ENCODE measurements at places on chromosomes 1 and 21.

DNA sequence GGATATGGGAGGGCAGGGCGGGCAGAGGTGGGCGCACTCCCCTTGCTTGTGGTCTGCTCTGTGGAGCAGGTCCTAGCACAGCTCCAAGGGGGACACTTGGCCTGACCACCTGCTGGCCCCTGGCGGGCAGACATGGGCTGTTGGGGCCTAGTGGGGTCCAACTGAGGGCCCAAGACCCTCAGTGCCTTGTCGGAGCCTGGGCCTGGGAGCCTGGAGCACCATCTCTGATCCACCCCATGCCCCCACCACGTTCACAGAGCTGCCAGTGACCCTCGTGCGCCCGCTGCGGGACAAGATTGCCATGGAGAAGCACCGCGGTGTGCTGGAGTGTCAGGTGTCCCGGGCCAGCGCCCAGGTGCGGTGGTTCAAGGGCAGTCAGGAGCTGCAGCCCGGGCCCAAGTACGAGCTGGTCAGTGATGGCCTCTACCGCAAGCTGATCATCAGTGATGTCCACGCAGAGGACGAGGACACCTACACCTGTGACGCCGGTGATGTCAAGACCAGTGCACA lies 70.6 kb downstream of the OBSCN start:
- DNase-seq: no peak

DNA sequence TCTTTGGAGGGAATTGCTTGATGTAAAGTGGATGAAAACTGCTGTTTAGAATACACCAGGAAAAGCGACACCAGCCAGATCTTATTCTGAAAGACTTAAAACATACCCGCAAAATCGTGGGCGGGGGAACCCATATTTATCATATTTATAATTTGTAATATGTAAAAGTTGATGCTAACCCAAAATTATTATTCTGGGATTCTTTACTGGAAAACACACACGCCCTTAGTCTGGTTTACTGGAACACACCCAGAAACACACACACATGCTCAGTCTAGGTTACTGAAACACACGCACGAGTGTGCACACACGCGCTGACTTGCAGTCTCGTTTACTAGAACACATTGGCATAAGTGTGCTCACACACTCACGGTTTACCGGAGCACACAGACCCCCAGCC lies 32.5 kb downstream of the ATP5PO start:
- DNase-seq: no peak

- DNase-seq: no peak
Observed at GRCh38 chr1:8077602-8078001, 51.5 kb upstream of the ERRFI1 start.

- no peak for DNase-seq
Observed at GRCh38 chr1:69246710-69247109, 321.0 kb upstream of the LRRC7 start.

- no peak for DNase-seq
Observed at GRCh38 chr1:45335855-45336324, 4.1 kb upstream of the TOE1 start.

DNA sequence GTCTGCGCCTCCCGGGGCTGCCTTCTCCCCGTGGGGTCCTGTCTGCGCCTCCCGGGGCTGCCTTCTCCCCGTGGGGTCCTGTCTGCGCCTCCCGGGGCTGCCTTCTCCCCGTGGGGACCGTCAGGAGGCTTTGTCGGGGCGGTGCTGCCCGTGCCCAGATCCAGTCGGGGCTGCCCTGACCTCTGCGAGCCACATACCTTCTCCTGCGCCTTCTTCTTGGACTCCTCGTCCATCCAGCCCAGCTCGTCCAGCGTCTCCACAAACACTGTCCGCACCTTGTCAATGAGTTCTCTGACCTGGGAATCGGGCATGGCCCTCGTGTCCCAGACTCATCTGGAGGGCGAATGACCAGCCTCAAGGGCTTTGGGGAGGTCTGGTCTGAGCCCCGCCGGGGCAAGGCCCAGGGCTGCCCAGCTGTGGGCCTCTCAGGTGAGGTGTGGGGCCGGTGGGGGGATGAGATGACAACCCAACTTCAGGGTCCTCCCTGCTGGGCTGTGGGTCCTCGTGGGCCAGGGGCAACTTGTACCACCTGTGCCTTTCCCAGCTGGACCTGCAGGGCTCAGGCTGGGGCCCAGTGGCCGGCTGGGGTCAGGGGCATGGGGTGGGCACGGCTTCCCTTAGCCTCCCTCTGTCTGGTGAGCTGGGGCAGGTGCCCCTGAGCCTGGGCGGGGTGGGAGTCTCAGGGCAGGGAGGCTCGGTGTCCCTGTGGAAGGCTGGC lies 9.4 kb downstream of the PRXL2B start:
- no peak for DNase-seq

DNA sequence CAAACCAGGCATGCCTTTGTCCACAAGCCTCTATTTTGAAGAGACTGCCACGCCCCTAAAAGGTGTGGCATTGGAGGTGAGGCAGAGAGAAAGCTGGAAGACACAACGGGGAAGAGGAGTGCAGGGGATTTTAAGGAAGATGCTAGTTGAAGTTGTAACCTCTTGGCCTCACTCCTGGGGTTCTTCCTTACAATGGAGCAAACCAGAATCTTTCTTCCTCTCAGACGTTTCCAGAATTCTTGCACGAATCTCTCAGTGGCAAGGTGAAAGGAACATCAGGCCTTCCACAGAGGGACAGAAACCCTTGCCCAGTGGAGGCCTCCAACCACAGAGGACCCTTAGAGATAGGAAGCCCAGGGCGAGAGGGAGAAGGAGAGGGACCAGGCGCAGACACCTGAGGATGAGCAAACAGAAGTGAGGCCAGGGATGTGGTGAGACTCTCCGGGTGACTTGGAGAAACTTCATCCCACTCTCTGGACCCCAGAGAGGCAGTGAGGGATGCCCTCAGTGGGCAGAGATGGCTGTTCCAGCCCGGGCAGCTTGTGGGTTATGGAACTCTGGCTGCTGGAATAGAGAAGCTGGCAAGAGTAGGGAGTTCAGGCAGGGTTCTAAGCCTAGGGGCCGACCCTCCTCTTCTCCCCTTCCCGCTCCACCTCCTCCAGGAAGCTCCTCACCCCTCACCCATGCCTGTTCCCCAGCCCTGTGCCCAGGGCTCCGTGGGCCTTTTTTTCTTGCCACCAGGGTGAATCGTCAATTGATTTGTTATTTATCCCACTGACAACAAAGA lies 136.8 kb upstream of the RUNX3 start:
- DNase-seq: no peak

DNA sequence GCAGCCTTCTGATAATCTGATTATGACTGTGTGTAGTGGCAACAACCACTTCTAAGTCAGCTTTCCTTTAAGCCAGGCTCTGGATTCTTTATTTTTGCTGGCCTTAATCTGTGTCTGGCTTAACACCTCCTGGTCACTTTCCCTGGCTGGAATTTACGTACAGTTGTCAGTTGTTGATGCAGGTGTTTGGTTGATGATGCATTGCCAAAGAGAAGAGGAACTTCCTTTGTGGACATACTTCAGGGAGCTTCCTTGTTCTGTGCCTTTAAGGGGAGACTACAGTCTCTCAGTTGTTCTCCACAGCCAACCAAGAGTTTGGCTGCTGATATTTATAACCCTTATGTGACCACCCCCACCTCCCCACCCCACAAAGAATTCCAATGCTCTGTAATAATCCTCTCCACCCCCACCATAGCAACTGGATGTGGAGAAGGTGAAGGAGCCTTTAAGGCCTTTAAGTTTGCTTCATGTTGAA lies 96.0 kb upstream of the BMP8A start:
- no peak for DNase-seq

- DNase-seq: no peak
Observed at GRCh38 chr1:200217703-200218102, 190.2 kb downstream of the NR5A2 start.

GRCh38 chr1:213381572-213382084 lies 330.6 kb downstream of the RPS6KC1 start:
- DNase-seq: no peak

GRCh38 chr21:45551316-45551715 lies 9.1 kb upstream of the SLC19A1 start:
- peak; percentile 64 for DNase-seq

- DNase-seq: peak; percentile 32
Observed at GRCh38 chr1:5975133-5975880, 16.9 kb downstream of the NPHP4 start.

- no peak for DNase-seq
Observed at GRCh38 chr1:209318181-209319056, 265.1 kb upstream of the CAMK1G start.

GRCh38 chr1:209652873-209653401 lies 712 bp upstream of the LAMB3 start:
- DNase-seq: peak; percentile 47

- no peak for DNase-seq
Observed at GRCh38 chr1:224014330-224014649, 99.6 kb upstream of the FBXO28 start.

DNA sequence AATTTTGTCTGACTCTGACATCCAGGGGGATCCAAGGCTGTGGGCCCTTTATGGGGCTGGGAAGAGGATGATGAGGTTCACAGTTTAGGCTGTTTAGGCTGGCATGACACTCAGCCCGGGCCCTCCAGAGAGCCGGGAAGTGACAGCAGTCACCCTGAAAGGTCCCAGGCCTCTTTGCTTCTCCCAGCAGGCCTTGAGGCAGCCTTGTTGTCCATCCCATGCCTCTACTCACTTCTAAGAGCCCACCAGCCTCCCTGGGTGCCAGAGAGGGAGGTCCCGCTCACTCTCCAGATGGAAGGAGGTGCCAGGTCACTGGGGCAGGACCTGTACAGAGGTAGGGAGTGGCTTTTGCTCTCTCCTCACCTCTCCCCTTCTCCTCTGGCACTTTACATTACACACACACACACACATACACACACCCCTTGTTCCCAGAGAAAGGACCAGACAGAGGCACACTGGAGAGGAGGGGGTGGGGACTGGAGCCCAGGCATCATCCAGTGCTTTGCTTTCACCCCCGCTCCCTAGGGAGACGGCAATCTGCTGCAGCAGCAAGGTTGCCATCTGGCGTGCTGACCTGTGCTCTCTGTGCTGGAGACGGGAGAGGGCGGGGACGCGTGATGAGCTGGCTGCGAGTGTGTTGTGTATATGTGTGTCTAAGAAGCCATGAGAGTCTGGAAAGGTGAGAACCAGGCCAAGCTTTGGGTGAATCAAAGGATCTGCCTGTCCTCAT lies 4.6 kb downstream of the KLHDC8A start:
- no peak for DNase-seq

- DNase-seq: no peak
Observed at GRCh38 chr1:219088778-219089557, 84.7 kb upstream of the LYPLAL1 start.

GRCh38 chr21:37039411-37040075 lies 33.0 kb downstream of the RIPPLY3 start:
- DNase-seq: no peak

DNA sequence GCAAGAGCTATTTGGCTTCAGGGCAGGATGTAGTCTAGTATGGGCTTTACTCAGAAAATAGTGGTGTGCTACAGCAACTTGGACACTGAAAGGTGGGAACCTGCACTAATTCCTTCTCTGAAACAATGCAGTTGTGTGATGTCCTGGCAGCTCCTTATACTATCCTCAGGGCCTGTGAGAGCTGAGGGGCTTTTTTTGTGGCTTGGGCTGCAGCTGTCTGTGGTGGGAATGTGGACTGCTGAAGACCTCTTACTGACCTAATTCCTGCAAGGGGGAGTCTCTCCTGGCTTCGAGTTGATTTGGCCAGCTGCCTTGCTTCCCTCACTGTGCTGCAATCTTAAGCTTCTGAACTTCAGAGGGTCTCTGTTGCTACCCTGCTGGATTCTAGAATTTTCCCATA lies 22.3 kb upstream of the CHODL start:
- no peak for DNase-seq

DNA sequence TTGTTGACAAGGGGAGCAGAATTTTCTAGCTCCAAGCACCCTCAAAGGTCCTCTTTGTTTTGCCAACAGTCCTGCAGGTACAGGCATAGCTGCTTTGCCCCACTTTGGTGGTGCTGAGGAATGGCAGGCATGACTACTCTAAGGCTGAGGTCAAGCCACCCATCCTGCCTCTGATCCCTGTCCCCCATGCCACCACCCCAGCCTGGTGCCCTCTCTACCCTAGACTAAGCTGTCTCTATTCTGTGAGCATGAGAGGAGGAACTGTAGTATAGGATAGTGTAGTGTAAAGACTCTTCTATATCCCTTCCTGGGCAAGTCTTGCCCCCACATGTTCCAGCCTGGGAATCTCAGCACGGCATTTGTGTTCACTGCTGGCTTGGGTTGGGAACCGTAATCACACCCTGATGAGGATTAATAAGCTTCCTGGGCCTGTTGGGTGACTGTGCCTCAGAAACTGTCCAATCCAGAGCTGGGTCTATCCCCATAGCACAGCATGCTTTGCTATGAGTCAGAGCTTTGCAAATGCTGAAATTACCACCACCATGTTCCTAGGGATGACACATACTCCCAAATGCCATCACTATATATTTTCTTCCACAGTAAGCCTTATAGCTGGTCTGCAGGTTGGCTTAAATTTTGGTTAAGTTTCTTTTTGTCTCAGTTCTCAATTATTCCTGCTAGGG lies 105.7 kb upstream of the PPP2R5A start:
- DNase-seq: no peak

DNA sequence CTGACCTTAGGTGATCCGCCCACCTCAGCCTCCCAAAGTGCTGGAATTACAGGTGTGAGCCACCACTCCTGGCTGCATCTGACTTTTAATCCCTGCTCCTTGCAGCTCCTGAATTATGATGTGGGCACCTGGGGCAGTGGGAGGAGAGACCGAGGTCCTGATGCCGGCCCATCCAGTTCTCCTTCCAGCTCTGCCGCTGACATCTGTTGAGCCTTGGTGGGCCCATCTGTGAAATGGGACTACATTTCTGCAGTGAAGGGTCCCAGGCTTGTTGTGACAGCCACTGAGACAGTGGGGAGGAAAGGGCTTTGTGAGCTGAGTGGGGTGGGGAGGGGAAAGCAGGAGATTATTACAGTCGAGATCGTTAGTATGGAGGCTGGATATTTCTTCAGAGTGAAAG lies 11.8 kb downstream of the PLA2G2F start:
- DNase-seq: no peak

- DNase-seq: peak; percentile 49
Observed at GRCh38 chr1:2251786-2252185, 23.7 kb downstream of the SKI start.

- no peak for DNase-seq
Observed at GRCh38 chr1:119631433-119632102, 16.5 kb downstream of the ZNF697 start.

DNA sequence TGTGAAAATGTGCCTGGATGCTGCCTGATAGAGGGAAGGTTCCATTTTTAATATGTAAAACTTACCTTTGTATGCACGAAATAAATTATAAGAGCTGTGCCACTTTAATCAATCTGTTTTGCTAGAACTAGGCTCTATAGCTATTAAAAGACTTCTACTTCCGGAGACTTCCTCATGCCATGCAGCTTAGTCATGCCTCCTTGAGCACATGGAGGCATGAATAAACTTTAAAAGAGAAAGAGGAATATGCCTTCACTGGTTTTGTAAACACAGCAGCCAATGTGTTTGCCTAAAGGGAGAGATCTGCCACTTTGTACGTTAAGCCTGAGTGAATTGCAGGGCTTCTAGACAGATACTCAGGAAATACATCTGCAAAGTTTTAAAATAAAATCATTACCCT lies 604.6 kb downstream of the LRRIQ3 start:
- DNase-seq: no peak
